ENCODE measurements at places on chromosomes 12 and 14.

DNA sequence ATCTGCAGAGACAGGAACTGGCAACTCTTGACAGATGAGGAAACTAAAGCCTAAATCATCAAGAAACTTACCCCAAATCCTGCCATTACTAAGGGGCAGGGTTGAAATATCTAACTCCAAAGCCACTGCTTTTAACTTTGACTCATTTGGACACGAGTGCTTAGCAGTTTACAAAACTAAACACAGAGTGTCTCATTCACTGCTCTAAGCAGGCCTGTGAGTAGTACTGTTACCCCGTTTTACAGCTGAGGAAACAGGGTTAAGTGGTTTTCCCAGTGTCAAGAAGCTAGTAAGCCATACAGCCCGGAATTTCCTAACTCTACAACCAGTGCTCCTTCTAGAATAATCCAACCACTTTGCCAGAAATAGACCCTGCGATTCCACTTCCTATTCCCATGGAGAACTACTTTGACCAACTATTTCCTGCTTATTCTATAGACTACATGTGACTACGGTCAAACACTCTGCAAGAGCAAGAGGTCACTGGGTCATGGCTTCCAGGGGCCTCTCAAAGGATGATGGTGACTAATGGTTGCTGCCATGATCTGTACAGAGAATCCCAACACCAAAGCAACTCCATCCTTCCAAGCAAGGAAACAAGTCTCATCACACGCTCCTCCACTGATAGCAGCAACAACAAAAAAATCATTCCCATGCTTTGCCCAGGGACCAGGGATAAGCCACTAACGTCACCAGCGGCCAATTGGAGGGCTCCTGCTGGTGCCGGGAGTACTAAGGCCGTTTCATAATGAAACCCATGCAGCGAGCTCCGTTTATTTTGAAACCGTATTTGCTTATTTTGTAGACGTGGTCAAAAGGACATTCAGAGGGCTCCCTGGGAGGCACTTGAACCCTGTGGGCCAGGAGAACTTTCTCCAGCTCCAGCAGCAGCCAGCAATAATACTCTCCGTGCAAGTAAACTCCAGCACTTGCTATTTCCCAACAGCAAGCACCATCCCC, 56.3 kb downstream of the NUAK1 start:
- no peak for DNase-seq

GRCh38 chr14:51185754-51186153, 54.3 kb upstream of the TMX1 start:
- DNase-seq: no peak

- DNase-seq: no peak
Measured at GRCh38 chr12:76024942-76025600, 6.5 kb downstream of the PHLDA1 start.

- DNase-seq: peak; percentile 83
Measured at GRCh38 chr12:6946033-6946919, 2.5 kb downstream of the C12orf57 start.

DNA sequence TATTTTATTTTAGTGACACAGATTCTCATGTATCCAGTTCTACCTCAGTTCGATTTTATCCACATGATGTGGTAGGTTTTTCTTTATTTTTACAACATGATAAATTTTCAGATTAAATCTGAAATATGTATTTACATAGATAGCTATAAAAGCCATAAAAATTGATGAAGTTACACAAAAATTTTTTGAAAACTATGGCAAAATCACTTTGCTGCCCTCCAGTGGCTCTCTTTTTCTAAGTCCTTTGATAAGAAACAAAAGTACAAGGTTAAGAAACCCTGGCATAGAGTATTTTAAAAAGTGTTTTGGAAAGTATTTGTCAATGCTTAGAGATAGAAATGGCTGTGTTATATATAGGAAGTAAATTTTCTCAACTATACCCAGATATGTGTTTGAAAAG, 104.2 kb downstream of the PCNX1 start:
- no peak for DNase-seq

DNA sequence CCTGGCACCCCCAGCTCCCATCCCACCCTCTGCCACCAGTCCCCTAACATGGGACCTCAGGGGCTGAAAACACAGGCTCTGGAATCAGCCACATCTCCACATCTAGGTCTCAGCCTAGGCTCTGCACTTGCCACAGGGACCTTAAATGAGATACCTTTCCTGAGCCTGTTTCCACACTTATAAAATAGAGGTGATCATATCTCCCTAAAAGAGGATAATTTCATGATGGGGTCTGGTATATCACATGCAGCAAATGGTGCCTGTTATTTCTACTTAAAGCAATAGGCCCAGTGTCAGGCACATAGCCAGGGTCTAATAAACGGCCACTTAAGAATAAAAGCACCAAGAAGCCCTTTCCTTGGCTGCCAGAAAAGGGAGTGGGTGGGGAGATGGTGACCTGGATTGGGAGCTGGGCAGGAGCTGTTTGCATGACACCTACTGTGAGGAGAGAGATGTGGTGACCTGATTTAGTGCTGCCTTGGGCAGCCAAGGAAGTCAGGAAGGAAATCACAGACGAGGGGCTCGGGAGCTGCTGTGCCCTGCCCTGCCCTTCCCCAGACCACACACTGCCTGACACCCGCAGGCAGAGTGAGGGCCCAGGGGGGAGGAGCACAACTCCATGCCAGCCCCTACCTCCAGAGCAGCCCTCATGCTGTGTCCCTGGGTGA, 71.2 kb downstream of the IRF2BPL start:
- no peak for DNase-seq

GRCh38 chr12:39902821-39903220, 203.1 kb downstream of the SLC2A13 start:
- DNase-seq: no peak
